Activated CD8-positive, alpha-beta T cell treated with anti-CD3 and anti-CD28 coated beads, Interleukin-2, amount 10 ng/mL, durations not matched to agents 7 days and 5 days (primary cell): ENCODE measurements at places on chromosomes 12 and 14.
A peak's percentile ranks its signal among the peaks of the same experiment; 100 is the strongest.

DNA sequence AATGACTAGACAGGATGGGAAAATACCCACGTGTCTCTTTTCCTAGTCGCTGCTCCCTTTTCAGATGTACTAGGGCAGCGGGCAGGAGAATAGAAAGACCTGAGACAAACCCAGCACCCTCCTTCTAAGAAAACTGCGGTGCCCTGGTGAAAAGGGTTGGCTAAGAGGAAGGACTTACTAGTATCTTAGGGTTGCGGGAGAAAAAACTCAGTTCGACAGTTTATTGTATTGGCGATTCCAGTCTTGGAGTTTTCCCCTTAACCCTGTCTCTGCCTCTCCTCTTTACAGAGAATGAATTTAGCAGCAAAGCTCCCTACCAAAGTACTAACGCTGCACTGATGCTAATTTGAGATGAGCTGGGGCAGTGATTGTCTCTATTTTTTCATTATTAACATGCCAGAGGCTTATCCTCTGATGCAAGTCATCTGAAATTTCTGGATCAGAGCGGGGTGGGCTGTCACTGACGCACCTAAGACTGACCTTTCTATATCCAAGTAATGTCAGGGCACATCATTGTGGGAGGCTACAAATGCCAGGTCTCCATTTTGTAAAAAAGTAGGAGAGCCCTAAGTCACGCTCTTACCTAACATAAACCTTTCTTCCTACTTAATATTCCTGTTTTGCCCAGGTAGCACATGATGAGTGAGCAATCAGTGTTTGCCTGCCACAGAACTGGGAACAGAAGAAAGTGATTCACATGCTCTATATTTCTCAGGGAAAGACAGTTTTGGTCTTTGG, 916 bp upstream of the PAWR start:
- DNase-seq = no peak

- no peak for DNase-seq
These were observed 375.5 kb downstream of the ALG10 start for GRCh38 chr12:34397591-34398365.

GRCh38 chr14:25094171-25094907, 44.4 kb upstream of the STXBP6 start:
- DNase-seq = no peak

DNA sequence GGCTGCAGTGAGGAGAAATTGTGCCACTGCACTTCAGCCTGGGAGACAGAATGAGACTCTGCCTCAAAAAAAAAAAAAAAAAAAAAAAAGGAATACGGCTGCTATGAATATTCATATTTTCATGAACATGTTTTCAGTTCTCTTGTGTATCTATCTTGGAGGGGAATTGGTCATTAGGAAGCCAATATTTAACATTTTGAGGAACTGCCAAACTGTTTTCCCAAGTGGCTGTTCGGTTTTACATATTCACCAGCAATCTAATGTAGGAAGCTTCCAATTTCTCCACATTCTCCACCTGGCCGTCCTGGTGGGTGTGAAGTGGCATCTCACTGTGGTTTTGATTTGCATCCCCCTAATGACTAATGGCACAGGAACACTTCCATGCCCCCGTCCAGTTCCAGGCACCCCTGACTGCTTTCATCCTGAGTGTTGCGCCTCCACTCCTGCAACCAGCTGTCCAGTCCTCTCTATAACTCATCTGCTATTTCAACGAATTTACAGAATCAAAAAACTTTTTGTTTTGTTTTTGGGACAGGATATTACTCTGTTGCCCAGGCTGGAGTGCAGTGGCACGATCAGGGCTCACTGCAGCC, 5.7 kb downstream of the STXBP6 start:
- no peak for DNase-seq

- DNase-seq = no peak
These were observed 1159.2 kb upstream of the TMEM132C start for GRCh38 chr12:127107744-127108143.

GRCh38 chr14:103122585-103122946, 695 bp upstream of the TNFAIP2 start:
- no peak for DNase-seq

DNA sequence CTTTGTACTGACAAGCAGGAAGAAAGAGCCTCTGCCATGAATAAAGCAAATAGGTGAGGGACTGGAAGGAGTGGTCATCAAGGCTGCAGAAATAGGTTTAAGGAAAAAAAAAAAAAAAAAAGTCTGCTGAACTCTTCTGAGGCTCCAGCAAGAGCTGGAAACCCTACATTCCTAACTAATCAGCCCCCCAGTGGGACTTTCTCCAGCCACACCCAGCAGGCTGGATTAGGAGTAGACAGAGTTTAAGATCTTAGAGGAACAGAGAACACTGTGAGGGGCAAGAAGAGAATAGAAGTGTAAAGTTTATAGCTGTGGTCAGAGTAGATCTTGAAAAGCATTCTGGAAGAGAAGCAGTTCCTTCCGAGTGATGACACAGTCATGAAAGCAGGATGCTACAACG, 66.4 kb downstream of the ATXN2 start:
- DNase-seq = no peak

GRCh38 chr12:104046306-104046705, 3.7 kb downstream of the GLT8D2 start:
- no peak for DNase-seq

GRCh38 chr12:308511-308910, 45.9 kb upstream of the SLC6A13 start:
- no peak for DNase-seq

GRCh38 chr12:71967211-71967610, 28.6 kb downstream of the TPH2 start:
- no peak for DNase-seq

DNA sequence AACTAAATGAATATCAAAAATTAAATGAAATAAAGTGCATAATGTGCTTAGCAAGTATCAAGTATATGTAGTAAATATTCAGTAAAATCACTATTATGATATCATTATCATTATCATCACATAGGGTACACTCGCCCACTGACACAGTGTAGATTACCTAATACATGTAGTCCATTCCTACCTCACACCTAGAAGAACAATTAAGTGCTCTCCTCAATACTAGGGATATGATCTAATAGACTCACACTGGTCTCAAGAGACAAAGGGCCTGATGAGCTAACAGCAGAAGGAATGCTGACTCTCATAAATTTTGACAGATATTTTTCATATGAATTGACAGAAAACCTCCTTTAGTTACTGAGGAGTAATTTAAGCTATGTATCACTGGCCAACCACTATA, 29.1 kb downstream of the FSCB start:
- no peak for DNase-seq

DNA sequence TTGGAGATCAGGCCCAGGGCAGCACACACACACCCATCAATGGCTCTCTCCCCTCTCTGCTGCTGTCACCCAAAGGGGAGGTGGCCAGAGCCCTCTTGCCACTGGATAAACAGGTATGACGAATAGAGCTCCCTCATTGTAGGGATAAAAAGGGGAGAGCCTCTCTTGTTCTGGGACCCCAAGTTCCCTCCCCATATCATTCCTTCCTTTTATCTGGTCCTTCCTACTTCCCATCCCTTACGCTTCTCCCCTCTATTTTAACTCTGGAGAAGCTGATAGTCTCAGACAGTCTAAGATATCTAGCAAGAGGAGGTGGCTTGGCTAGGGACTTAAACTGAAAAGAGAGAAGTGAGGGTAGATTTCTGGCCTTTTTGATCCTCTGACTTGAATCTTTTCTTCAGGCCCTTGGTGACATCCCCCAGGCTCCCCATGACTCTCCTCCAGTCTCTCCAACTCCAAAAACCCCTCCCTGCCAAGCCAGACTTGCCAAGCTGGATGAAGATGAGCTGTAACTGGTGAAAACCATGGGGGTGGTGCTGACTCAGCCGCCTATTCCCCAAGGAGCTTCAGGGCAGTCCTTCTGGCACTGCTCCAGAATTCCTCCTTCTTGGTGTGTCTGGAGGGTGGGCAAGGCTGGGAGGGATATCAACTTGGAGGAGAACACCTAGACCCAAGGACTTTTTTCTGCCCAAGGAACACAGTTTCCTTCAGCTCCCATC, 5.3 kb downstream of the ARHGEF25 start:
- no peak for DNase-seq

- DNase-seq = no peak
These were observed 67.7 kb downstream of the ZC3H14 start for GRCh38 chr14:88630565-88630964.

DNA sequence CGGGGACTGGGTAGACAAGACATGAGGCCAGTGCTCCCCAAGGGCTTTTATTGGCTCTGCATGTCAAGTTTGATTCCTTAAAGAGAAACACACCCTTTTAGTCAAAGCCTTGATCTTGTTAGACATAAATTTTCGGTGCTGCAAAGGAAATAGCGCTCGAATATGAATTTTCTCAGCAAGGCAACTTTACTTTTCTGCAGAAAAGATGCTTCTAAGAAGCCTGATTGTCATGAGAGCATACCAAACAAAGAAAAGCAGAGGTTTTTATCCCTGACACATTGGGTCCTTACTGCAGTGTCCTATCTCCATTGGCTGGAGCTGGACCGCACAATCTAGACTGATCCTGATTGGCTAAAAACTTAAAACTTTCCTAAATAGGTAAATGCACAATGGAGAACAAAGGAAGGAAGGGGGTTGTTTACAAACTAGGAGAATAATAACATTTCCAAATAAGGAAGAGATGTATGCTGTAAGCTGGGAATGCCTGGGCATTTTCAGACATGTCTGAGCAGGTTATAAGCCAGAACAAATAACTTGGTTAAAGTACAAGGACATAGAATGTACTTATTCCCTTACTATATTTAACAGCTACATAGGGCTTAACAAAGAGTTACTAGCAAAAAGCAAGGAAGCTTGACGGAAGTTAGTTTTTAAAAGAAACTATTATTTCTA, 17.2 kb downstream of the TXNRD1 start:
- DNase-seq = no peak

GRCh38 chr12:81022531-81022930, 55.3 kb upstream of the ACSS3 start:
- DNase-seq = no peak

DNA sequence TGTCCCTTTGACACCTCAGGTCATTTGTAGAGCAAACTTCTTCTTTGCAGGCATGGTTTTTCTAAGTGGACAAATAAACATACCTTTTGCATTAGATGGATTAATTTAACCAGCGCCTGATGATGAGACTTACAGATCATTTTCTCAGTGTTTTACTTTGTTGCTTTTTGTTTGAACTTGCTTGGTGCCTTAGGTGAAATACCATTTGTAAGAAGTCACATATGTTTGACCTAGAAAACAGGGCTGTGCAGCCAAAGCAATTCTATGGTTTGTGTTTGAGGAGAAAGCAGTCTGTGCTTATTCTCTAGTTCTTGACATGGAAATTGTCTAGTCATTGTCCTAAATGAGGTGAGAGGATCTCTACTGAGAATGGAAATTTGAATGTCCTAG, 111.1 kb downstream of the DIP2B start:
- no peak for DNase-seq

GRCh38 chr12:64494998-64495729, 43.2 kb downstream of the TBK1 start:
- DNase-seq = no peak

GRCh38 chr12:71607494-71608330, 55.9 kb downstream of the ZFC3H1 start:
- DNase-seq = no peak

DNA sequence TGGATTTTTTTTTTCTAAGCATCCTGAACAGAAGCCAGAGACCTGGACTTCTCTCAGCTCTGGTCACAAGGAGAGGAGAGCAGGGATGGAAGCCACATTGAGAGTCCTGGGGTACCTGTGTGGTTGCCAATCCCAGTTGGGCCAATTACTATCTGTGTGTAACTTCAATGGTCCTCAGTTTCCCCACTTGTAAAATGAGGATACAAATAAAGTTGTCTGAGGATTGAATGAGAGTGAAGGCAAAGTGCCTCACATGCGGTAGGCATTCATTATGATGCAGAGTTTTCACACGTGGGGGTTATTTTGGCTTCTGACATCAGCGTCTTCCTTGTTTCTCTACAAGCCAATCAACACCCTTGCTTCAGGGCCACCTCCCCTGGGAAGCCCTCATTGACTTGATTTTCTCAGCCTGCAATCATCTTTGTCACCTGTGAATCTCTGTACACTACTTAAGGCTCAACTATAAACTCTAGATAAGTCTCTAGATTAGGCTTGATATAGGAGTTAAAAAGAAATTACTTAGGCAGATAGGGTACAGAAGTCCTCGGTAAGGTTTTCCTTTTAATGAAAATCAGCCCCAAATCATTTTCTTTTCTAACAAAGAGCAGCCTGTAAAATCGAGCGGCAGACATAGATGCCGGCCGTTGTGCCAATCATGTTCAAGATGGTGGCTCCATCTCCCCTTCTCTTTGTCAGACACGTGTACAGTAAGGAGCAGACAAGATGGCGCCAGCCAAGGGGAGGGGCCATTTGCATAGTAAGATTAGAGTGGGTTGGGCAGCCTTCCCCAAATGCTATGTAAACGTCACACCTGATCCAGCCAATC, 37.8 kb upstream of the FICD start:
- no peak for DNase-seq

GRCh38 chr12:12399776-12400305, 43.0 kb downstream of the BORCS5 start:
- no peak for DNase-seq

DNA sequence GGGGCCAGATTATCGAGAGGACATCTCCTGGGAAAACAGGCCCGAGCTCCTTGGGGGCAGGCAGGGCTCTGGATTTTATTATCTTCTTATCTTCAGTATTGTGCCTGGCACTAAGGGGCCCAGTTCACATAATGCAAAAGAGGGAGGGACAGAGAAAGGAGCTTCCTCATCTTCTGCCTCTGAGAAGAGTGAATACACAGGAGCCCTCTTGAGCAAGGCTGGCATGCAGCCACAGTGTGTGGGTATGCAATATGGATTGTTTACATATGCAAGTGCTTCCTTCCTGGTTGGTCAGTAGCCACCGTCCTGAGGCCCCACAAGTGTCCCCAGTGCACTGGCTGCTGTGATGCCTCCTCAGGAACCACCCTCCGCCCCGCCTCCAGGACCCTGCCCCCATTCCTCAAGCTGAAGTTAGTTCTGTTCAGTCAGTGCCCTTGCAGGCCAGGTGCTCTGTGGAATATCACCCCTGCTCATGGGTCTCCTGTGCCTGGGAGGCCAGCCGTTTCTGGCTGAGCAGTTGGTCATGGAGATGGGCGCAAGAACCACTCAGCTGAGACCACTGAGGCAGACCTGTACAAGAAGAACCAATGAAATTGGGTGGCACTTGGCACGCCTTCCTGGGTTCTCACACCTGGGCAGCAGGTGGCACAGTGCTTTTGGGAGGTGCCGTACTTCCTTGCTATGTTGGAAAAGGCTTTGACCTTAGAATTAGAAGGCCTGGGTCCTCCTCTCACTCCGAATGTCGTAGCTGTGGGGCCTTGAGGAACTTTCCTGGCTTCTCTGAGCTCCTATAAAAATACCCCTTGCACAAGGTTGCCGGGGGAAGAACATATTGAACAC, 35.1 kb upstream of the ACTN1 start:
- no peak for DNase-seq

- DNase-seq = no peak
These were observed 73.2 kb upstream of the SCN8A start for GRCh38 chr12:51517800-51518199.

DNA sequence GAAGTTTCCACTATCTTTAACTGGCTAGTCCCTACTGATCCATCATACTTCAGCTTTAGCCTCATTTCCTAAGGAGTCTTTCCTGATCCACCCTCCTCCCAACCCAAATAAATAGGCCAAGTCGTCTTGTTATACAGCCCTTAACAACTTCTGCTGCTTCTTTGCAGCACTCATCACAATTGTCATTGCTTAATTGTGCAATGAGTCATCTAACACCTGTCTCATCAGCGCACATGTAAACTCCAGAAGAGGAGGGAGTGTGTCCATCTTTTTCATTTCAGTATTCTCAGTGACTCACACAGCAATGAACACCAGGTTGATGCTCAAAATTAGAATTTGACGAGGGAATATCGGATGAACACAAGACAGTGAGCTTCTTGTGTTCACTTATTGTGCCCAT, 87.3 kb downstream of the SUDS3 start:
- no peak for DNase-seq

- peak; percentile 54 for DNase-seq
These were observed 12.8 kb downstream of the LRCOL1 start for GRCh38 chr12:132597333-132598316.
